Hepatocyte (in vitro differentiated cells): ENCODE measurements at places on chromosomes 7 and 10.

GRCh38 chr7:159143780-159144757 is 598 bp downstream of the VIPR2 start:
- peak overlapping the region; percentile 75 for H3K4me3 ChIP-seq
- H3K4me1 ChIP-seq: peaks cover 17% of the 10 kb centered on the region
- H3K27ac ChIP-seq: no peak overlapping the region
- DNase-seq: peak; percentile 57

DNA sequence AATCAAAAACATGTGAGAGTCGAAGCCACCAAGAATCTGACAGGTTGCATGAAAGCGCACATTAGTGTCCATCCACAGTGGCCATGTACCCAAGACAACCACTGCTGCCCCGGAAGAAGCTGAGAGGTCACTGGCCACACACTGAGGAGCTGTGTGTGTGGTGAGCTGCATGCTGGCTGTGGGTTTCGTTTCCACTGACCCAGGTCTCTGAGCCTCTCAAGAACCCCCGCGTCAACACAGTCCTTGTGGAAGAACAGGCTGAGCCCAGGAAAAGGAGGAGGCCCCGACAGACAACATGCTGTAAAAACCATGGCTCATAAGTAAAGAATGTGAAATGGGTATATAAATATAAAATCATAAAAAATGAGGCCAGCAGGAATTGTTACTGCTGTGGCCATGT is 8.2 kb downstream of the VIPR2 start:
- no peak overlapping the region for H3K27ac ChIP-seq
- DNase-seq: no peak
- H3K4me3 ChIP-seq: no peak overlapping the region
- no peaks in the 10 kb centered on the region for H3K4me1 ChIP-seq
- H3K36me3 ChIP-seq: no peaks in the 10 kb centered on the region

- no peaks in the 10 kb centered on the region for H3K36me3 ChIP-seq
- H3K4me3 ChIP-seq: no peak overlapping the region
- H3K4me1 ChIP-seq: peaks cover 20% of the 10 kb centered on the region
- no peaks in the 10 kb centered on the region for H3K27me3 ChIP-seq
- H3K27ac ChIP-seq: peak overlapping the region; percentile 95
Observed at GRCh38 chr7:43872406-43873110, 3.2 kb upstream of the MRPS24 start.

GRCh38 chr10:50470345-50470744 is 153.4 kb downstream of the SGMS1 start:
- no peak overlapping the region for H3K4me3 ChIP-seq
- no peak for DNase-seq
- H3K4me1 ChIP-seq: peaks cover 25% of the 10 kb centered on the region
- no peaks in the 10 kb centered on the region for H3K27me3 ChIP-seq
- H3K27ac ChIP-seq: peak overlapping the region; percentile 50

GRCh38 chr10:26829810-26830515 is 30.8 kb downstream of the ABI1 start:
- no peaks in the 10 kb centered on the region for H3K36me3 ChIP-seq
- no peak overlapping the region for H3K27ac ChIP-seq
- H3K4me1 ChIP-seq: no peaks in the 10 kb centered on the region
- no peak for DNase-seq
- H3K27me3 ChIP-seq: no peaks in the 10 kb centered on the region
